H7 (cell line): ENCODE measurements at places on chromosomes 12 and 14. TPM values are rescaled to one million over a fixed set of nuclear protein-coding genes. Genes with fewer than 3 reads are reported as not detected.

DNA sequence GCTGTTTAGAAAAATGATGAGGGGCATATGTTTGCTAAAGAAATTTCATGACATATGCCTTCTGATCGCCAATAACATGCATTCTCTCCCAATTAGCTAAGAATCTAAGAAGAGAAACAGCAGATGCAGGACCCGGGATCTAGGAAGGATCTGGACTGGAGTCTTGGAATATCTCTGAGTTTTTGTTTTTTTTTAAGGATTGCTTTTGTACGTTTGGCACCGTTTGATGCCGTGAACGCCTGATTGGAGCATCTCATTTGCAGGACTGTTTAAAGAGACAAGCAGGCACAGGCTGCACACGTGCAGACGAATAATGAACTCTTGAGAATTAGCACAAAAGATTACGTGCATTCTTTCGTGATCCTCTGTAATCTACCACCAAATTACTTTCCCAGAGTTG, 13.6 kb downstream of the EML1 start:
- no peak for DNase-seq

DNA sequence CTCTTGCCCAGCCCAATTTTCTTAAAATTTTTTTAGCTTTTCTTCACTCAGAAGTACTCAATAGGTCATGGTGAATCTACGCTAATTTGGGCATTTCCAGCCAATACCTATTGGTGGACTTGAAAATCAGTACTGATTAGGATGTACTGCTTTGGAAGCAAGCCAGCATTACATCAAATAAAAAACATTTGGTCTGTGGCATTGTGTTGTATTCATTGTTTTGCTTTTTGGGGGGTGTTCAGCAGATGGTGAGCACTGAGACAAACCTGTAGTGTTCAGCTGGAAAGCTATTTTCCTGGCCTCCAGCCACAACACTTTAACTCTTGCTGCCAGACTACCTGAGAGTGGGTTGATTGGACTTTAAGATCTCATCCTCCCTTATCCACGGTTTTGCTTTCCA, 4.0 kb downstream of the MAPKAPK5 start:
- DNase-seq, result no peak

GRCh38 chr12:14403711-14404196, 38.3 kb downstream of the ATF7IP start:
- no peak for DNase-seq

DNA sequence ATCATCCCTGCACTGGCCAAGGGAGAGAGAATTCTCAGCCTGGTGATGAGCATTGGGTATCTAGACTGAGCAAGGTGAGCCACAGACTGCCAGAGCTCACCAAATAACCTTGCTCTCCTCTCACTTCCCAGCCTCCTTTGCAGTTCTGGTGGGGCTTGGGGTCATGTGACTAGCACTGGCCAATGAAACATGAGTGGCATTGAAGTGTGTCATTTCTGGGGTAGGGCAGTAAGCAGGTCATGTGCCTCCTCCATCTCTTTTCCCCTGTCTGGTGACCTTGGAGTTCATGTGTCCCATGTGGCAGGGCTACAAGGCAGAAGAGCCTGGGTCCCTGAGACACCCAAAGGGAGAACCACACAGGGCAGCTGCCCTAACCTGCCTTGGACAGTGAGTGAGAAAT, 3.6 kb upstream of the KRT72 start:
- no peak for DNase-seq

DNA sequence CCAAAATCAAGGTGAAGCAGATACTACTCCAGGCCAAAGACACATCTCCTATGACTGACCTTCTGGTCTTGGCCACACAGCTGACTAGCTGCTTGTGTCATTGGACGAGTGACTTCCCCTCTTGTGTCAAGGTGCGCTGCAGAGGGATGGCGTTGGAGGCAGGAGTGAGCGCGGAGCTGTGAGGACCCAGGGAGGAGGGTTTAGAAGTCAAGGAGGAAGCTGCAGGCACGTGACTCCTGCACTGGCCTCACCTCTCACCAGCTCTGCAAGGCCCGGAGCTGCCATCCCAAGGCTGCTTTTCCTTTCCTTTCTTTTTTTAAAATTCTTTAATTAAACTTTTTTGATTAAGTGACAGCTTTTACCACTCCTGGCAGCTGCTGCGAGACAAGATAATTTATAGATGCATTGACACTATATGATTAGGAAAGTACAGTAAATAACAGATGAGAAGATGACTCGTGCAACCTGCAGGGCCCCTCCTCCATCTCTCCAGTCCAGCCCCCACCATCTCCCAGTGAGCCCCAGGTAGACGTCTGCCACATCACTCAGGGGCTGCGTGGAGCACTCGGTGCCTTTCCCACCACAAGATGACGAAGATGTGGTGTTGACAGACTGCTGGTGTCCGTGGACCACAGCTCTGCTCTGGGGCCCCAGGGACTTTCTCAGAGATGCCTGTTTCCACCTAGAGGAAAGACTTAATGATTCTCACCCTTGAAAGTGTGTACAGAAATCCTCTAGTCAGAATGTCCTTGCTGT, 350.6 kb downstream of the CACNA1C start:
- no peak for DNase-seq

Gene TMEM132C
- total RNA-seq, result 0.14 and 0.22 TPM in 2 replicates

GRCh38 chr14:59481871-59482540, 2.2 kb downstream of the L3HYPDH start:
- DNase-seq, result no peak

Gene MVK
- 33.4 and 47.1 TPM in 2 replicates for total RNA-seq

DNA sequence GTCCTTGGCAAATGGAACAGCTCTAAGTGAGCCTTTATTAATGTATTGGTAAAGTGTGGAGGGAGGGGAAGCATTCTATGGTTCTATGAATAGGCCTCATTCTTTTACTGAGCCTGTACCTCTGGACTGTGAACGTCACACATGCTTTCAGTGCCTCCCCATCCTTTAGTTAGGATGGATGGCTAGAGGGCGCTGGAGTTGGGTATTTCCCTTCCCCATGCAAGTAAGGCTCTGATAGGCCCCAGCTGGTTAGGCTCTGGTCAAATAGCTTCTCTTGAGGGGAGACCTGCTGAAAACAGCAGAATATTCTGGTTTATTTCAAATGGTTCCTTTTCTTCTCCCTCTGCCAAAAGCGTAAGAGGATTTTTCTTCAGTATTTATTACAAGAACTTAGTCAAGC, 860.9 kb upstream of the MDGA2 start:
- DNase-seq, result peak; percentile 30

- no peak for DNase-seq
Measured at GRCh38 chr12:74490390-74491064, 47.1 kb upstream of the ATXN7L3B start.

- no peak for DNase-seq
Measured at GRCh38 chr12:83676781-83677295, 990.1 kb downstream of the TMTC2 start.

DNA sequence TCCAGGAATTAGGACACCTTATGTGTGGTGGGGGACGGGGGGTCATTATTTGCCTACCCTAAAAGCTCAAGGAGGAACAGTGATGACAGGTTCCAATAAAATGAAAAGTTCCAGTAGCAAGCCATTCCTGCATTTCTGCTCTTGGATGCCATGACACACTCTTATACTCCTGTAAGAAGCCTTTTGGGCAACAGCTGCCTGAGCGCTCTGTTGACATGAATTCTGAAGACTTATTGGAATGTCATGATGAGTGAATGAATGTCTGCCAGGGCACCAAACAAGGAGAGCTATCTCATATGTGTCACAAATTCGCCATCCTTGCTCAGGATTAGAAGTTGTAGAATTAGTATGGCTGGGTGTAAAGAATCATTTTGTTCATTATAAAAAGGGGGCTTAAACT, 36.3 kb downstream of the PTGER2 start:
- no peak for DNase-seq

DNA sequence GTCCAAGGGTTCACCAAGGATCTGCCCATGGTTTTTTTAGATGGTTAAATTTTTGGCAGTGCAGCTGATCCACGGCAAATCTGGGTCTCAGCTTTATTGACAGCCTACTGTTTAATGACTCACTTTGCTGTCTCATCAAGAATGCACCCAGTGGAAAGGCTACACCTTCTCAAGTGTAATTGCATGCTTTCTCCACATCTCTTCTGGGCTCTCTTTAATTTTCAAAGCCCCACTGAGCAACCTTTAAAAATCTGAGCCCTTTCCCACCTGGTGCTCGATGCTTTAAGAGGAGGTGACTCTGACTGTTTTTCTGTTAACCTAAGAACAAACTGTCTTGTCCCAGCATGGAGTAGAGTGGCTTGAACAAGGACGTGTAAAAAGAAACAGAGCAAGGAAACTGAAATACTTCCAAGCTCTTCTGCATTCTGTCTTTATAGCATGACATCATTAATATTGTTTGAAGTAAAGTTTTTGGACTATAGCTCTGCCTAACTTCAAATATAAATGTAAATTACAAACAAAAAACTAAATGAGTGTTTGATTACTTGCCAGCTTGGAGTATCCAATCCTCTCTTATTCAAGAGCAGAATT, 214.2 kb upstream of the KRR1 start:
- DNase-seq, result no peak

DNA sequence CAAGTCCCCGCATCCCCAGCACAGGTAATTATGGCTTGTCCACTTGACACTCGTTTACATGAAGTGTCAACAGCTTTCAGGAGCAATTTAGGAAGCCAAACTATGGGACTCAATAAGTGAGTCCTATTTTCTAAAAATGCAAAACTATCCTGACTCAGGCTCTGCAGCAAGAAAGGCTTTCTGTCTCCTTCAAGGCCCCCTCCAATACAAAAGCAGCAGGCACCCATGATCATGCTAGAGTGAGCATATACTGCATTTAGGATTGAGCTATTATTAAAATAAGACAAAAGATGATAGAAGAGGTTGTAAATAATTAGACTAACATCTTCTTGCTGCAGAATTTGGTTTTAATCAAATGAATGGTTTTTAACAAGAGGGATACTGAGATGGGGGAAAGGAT, 3.2 kb downstream of the SIX6 start:
- DNase-seq, result no peak

DNA sequence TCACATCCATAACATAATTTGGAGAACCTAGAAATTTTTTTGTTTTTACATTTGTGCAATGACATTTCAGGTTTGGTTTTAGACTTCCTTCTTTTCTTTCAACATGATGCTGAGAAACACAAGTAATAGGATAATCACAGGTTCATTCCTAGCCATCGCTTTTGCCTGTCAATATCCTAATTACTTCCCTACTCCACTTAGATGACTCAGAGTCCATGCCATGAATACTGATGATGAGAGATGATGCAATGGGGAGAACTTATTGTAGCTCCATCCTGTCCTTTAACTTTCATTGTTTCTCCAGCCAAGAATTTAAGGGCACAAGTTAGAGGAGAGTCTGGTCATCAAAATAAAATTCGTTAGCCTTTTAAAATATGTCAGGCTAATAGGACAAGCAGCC, 101.3 kb downstream of the PTPRO start:
- no peak for DNase-seq

GRCh38 chr14:46464341-46464740, 187.2 kb downstream of the RPL10L start:
- no peak for DNase-seq

DNA sequence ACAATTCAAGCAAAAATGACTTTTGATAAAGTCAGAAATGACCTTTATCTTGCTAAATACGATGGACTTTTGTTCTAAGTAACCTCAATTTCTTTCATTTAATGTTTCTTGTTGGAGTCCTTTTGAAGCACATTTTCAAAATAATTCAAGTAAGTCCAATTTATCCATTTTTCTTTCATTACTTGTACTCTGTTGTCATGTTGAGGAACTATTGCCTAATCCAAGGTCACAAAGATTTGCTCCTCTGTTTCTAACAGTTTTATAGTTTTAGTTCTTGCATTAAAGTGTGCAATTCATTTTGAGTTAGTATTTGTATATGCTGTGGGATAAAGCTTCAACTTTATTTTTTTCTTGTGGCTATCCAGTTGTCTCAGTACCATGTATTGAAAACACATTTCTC, 66.7 kb downstream of the CCER1 start:
- DNase-seq, result no peak

Gene GSC
- total RNA-seq, result 55.8 and 106 TPM in 2 replicates

GRCh38 chr12:47302111-47302671, 222.4 kb upstream of the AMIGO2 start:
- peak; percentile 22 for DNase-seq

DNA sequence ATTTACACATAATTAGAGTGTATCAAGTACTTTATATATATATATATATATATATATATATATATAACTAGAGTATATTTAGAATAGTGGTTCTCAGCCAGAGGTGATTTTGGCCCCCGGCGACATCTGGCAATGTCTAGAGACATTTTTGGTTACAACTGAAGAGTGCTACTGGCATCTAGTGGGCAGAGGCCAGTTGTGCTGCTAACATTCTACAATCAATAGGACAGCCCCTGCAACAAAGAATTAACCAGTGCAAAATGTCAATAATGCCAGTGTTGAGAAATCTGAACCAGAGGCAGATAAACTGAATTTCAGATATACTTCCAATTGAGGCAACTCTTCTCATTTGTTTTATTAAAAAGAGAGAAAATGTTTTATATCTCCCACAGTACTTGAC, 8.9 kb downstream of the GTF2A1 start:
- no peak for DNase-seq
